ENCODE measurements at places on chromosomes 1 and 21. TPM values are rescaled to one million over a fixed set of nuclear protein-coding genes. Genes with fewer than 3 reads are reported as not detected.

DNA sequence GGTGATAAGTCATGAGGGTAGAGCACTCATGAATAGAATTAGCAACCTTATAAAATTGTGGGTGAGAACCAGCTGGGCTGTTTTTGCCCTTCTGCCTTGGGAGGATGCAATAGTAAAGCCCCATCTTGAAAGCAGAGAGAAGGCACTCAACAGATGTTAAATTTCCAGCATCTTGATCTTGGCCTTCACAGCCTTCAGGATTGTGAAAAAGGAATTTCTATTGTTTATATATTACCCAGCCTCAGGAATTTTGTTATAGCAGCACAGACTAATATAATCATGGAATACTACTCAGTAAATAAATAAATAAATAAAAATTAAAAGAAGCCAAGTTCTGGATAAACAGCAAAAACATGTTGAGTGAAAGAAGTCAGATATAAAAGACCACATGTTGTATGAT lies 175.2 kb downstream of the KCNT2 start:
- DNase-seq = no peak
- no peak overlapping the region for H3K4me3 ChIP-seq
- H3K27ac ChIP-seq = no peak overlapping the region

GRCh38 chr1:239896980-239897379 lies 194.7 kb upstream of the FMN2 start:
- H3K4me1 ChIP-seq = peaks cover 15% of the 10 kb centered on the region
- no peak for DNase-seq
- no peaks in the 10 kb centered on the region for H3K36me3 ChIP-seq
- H3K27ac ChIP-seq = no peak overlapping the region
- no peak overlapping the region for H3K4me3 ChIP-seq

Gene SAMSN1
- total RNA-seq = 126 TPM

Gene ATP1A2
- total RNA-seq = not detected

Gene RHBDL2
- total RNA-seq = not detected

Measured in activated CD8-positive, alpha-beta memory T cell treated with anti-CD3 and anti-CD28 coated beads, Interleukin-2, amount 10 ng/mL, durations not matched to agents 7 days and 5 days (primary cell).